ENCODE measurements at places on chromosomes 16 and 17. TPM values are rescaled to one million over a fixed set of nuclear protein-coding genes. Genes with fewer than 3 reads are reported as not detected.

RPS6KB1 gene
- 18.7 TPM for total RNA-seq

GRCh38 chr16:72013888-72014581 lies 5.5 kb downstream of the DHODH start:
- DNase-seq, result peak; percentile 23

MSLN gene
- 1.2 TPM for total RNA-seq

DNA sequence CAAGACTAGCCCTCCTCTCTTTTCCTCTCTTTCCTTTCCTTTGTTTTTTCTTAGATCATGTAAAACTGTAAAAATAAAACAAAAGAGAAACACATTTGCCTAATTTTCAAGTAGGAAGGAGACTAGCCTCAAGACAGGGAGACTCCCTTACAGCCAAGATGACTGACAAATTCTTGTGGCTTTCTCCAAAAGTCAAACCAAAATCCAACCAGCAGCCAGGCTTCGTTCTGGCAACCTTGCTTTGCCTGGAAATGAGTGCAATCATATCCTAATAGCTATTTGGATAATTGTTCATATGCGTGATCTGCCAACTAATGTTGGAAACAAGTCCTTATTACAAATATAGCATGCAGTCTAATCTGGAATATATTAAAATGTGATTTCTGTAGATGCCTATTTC lies 868.9 kb upstream of the SOX9 start:
- no peak for DNase-seq

GRCh38 chr17:29145289-29146073 lies 34.7 kb downstream of the MYO18A start:
- peak; percentile 77 for DNase-seq

- DNase-seq, result no peak
Measured at GRCh38 chr17:3704931-3705717, 9.2 kb upstream of the P2RX5 start.

DNA sequence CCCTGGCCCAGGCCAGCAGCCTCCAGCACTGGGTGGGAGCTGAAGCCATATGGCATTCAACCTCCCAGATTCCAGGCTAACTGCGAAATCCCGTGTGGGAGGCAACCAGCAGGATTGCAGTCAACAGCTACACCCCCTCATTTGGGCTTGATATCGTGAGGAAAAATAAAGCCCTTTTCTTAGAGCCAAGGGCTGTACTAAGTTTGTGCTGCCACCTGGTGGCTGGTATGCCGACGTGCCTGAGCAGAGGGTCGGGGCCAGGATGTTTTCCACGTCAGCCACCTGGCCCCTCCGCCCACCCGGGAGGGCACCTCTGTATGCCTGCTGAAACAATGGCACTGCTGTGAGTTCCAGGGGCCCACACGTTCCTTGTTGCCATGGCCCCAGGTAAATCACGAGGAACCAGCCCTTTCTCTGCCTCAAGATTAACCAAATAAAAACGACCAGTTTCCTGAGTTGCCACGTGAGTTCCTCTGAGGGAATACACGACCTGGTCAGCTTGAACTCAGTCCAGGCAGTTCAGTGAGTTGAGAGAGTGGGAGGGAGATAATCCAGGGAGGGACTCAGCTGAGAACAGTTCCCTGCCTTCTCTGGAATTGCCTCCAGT lies 9.0 kb downstream of the TMEM98 start:
- peak; percentile 94 for DNase-seq

DNA sequence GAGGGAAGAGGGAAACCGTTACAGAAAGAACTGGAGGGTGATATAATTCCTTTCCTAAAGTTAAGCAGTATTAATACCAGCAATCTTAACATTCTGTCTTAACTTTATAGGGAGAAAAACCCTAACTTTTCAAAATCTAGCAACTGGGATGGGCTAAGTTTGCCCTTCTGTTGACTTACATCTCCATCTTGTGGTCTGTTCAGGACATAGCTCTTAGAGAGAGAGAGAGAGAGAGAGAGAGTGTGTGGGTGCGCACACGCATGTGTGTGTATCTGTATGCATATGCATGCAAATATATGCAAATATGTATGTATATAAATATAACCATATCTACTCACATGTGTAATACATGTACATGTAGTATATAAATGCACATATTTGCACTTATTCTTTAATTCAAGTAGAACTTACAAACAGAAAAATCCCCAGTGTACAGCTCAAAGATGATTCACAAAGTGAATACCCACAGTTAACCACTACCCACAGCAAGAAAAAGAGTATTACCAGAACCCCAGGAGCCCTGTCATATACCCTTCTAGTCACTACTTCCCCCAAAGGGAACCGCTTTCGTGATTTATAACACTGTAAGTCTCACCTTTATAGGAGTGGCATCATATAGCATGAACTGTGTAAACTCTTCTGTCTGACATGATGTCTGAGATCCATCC lies 46.5 kb downstream of the STX8 start:
- DNase-seq, result peak; percentile 33

DNA sequence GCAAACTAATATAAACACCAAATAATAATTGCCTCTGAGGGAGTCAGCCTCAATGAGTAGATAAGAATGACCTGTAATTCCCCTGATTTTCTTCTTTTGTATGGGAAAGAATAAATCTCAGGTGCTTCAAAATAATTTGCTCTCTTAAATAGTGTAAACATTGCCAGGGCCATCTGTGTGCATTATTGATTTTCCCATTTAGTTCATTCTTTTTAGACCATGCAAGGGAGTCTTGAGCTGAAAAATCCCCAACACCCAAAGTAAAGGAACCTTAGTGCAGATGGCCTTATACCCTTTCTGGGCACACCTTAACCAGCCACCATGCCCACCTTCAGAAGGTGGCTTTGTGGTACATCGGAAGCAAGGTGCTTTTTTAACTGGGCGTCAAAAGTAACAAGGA lies 267.2 kb downstream of the TMEM114 start:
- no peak for DNase-seq

DNA sequence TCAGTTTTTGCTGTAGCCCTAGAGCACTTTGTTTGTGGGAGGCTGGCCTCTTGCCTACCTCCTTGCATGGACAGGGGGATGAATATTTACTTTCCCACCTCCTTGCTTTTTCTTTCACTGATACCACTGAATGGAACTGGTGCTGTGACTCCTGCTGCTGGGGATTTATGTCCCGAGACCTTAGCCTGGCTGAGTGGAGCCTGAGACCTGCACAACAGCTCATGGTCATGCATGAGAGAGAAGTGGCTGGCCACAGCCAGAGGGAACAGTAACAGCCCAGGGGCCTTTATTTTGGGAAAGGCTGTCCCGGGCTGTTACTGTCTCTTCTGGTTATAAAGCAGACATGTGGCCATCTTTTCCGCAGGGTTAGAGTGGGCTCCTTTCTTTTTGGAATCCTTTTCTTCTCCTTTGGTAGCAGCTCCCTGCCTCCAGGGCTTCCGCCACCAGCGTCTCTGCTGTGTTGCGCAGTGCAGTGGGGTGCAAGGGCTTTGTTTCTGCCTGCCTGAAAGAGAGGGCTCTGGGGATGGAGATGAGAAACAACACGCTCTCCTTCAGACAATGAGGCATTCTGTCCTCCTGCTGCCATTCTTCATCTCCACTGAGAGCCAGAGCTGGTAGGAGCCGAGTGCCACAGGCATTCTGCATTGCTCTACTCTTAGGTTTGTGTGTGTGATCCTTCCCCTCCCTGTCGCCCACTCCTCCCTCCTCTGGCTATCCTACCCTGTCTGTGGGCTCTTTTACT lies 14.5 kb downstream of the SNX11 start:
- DNase-seq, result peak; percentile 57

FOXC2 gene
- not detected for total RNA-seq

DNA sequence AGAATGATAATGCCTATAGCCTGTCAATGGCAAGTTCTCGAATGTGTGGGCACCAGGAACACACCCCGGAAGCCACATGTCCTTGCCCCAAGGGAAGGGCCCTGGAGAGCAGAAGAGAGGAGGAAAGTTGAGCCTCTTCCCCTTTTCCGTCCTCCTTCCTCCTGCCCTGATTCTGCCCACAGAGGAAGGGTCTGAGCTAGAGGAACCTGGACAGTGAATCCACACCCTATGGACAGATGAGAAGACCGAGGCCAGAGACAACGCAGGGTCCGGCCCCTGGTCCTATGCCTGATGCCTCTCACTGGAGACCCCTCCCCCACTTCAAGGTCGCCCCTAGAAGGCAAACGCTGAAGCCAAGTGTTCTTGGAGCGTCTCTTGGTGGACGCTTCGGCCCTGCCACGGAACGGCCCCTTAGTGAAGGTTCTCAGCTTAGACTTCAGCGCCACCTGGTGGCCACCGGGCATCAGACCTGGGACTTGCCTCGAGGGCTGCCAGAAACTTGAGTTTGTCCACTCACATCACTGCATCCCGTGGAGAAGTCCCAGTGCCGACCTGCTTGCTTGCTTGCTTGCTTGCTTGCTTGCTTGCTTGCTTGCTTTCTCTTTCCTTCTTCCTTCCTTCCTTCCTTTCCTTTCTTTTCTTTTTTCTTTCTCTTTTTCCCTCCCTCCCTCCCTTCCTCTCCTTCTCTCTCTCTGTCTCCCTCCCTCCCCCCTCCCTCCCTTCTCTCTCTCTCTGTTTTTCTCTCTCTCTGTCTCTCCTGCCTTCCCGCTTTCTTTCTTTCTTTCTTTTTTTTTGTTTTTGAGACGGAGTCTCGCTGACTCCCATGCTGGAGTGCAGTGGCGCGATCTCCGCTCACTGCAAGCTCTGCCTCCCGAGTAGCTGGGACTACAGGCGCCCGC lies 20.6 kb upstream of the SPNS3 start:
- DNase-seq, result peak; percentile 96

ZNF286A gene
- 125 TPM for total RNA-seq

DNA sequence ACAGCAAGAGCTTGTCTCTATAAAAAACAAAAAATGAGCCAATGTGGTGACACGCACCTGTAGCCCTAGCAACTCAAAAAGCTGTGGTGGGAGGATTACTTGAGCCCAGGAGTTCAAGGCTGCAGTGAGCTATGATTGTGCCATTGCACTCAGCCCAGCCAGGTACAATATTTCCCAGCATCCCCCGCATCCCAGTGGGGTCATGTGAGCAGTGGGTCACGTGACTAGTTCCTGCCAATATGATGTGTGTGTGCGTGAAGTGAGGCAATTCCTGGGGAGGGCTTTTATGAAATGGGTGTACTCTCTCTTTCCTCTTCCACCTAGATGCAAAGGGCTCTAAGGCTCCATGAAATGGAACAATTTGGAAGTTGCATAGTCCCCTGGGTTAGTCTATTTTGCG lies 81.3 kb downstream of the GSG1L start:
- no peak for DNase-seq

- DNase-seq, result no peak
Measured at GRCh38 chr16:51831595-51832367, 680.7 kb upstream of the SALL1 start.

GRCh38 chr17:9810100-9810949 lies 11.6 kb downstream of the GSG1L2 start:
- DNase-seq, result no peak

ITGB3 gene
- total RNA-seq, result 0.47 TPM
